ENCODE measurements at places on chromosomes 5 and 9. TPM values are rescaled to one million over a fixed set of nuclear protein-coding genes. Genes with fewer than 3 reads are reported as not detected.
A peak's percentile ranks its signal among the peaks of the same experiment; 100 is the strongest.

Gene PCDHGB6
- polyA plus RNA-seq: 6.3 TPM

Gene TUSC1
- polyA plus RNA-seq: 14.6 TPM

Gene SIT1
- polyA plus RNA-seq: 0.21 TPM

Gene TOR1A
- 43.5 TPM for polyA plus RNA-seq

Gene GABRA1
- polyA plus RNA-seq: not detected

Gene TXNDC8
- polyA plus RNA-seq: not detected

GRCh38 chr5:82119889-82120288 lies 148.1 kb downstream of the ATG10 start:
- no peak for DNase-seq

- peak; percentile 15 for DNase-seq
These were observed 299.4 kb upstream of the RASA1 start for GRCh38 chr5:86968301-86968753.

- no peak for DNase-seq
These were observed 6.2 kb downstream of the SLC6A18 start for GRCh38 chr5:1231354-1231905.

- DNase-seq: no peak
These were observed 31.0 kb upstream of the ZFR start for GRCh38 chr5:32475334-32476097.

GRCh38 chr9:9752722-9753121 lies 860.1 kb downstream of the PTPRD start:
- DNase-seq: peak; percentile 13

DNA sequence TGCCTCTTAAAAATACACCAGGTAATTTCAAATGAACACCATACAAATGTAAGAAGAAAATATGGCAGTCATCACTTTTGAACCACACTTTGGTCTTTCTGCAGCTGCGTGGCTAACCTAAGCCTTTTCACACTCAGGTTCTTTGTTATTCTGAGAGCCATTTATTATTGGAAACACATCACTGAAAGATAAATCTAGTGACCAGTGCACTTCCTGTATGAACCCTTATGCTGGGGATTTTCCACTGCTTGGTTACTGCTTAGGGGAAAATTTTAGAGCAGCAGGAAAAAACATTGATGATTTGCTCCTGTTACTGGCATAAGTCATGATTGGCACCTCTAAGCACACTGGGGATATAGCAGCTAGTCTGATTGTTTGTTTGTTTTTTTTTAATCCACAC lies 58.6 kb upstream of the RANBP3L start:
- no peak for DNase-seq

DNA sequence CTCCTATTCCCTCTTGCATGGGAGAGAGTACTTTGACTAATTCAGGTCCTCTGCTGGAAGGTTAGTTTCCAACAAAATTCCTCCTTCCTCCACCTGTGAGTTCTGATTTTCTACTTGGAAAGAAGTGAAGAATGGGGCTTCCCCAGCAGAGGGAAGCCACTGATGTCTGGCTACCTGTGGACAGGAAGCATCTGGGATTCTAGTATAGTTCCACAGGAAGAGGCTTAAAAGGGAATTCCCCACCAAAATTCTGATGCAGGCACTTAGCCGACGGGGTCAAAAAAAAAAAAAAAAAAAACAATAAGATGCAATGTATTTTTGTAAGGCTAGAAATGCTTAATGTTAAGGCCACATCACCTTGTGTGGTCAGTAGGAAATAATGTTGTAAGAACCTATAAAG lies 33.4 kb downstream of the PCDHGC5 start:
- no peak for DNase-seq

DNA sequence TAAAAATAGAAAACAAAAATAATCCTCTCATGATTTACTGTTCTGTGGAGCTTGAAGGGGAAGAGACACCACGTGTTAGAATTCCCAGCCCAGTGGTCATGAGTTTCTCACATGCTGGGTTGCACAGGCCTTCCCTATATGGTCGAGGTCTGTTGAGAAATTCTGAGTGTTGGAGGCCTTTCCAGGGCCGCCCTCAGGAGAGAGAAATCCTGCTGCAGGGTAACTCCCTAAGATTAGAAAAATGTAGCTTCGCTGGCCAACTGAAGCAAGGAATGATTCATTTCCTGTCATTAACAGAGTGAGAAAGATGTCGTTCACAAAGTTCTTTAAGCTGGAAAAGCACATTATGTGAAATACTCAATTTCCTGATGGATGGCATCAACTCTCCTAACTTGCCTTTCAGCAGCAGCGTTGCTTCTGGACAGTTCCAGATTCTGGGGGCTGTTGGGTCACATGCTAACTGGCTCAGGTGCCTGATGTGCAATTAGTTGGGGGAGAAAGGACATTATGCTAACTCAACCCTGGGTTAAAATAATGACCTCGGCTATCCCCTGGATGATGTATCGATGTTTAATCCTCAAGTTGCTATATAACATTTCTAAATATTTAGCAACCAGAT lies 104.8 kb upstream of the CD180 start:
- DNase-seq: no peak

DNA sequence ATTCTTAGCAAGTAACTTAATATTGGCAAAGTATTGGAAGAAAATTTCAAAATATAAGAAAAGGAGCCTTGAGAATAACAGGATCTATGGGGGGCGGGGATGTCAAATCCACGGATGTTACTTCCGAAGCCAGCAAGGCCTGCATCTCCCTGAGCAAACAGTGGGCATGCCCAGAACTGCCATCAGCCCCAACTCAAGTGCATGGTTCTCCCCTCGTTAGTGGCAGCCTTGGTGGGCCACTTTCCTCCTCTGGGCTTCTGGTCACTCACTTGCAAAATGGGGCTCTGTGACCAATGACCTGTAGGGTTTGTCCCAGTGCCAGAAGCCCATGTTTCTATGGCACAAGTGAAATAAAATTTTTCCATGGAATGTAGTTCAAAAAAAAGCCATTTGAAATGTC lies 27.2 kb upstream of the MED10 start:
- no peak for DNase-seq

GRCh38 chr5:72366324-72366976 lies 46.3 kb downstream of the PTCD2 start:
- peak; percentile 53 for DNase-seq

DNA sequence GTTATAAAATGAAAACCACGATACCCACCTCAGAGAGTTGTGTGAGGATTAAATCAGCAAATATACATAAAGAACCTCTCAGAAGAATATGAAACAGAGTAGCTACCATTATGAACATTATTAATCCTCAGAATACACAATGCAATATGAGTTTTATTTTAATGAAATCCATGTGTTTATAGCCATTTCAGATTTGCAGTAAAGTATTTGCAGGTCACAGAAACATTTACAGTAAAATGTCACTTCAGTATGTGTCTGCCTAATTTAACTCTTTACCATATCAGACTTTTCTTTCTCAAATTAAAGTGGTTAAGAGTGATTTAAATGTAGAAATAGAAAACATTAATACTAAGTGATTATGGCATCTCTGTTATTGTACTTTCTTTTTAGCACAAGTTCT lies 365.2 kb upstream of the MPDZ start:
- no peak for DNase-seq

DNA sequence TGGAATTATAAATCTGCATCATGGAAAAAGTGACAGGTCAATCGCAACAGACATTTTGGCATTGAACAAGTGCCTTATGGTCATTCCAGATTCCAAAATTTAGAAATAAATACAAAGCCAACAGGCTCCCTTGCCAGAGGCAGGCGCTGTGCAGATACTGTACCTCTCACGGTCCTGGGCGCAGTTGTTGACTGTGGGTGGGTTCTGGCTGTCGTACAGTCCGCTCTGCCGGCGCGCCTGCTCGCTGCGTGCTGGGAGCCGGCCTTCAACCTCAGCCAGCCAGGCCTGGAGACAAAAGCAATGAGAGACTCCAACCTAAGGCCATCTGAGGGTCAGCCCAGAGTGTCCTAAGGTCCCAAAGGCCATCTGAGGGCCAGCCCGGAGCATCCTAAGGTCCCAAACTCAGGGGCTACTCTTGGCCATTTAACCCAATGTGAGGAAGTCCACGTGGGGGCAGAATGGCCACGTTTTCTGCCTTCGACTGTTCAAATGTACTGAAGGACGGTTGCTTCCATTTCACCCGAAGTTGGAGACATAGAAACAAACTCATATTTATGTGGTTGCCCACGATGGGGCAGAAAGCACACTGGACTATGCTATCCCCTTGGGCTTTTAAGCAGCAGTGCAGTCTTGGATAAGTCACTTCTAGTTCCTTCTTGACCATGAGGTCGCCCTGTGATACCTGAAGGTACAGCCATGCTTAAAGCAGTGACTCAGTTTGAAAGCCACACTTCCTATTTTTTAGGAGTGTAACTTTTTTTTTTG lies 65.2 kb downstream of the USP20 start:
- no peak for DNase-seq

- no peak for DNase-seq
These were observed 98.9 kb upstream of the CPEB4 start for GRCh38 chr5:173789031-173789920.

- DNase-seq: no peak
These were observed 118.1 kb downstream of the COL23A1 start for GRCh38 chr5:178472138-178472537.

GRCh38 chr9:113957351-113957750 lies 81.2 kb downstream of the ZNF618 start:
- no peak for DNase-seq

GRCh38 chr5:43564289-43564850 lies 7.5 kb upstream of the PAIP1 start:
- no peak for DNase-seq

- DNase-seq: no peak
These were observed 14.3 kb upstream of the NR4A3 start for GRCh38 chr9:99807276-99807852.

DNA sequence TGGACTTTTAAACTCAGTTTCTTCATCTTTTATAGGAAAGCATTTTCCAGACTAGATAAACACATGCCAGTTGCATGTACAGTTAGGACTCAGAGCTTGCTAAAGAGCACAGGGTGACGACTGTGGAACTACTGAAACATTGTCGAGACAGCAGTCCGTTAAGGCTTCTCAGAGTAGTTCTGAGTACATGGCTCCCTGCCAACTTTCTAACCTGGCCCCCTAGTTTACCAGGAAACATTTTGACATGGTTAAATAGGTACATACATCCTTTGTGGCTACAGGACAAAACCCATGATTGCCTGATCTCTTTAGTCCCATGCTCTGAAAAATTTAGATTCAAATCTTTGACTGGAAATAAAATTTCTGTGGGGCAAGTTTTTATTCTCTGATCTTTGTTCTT lies 129.7 kb downstream of the SLF1 start:
- DNase-seq: no peak

DNA sequence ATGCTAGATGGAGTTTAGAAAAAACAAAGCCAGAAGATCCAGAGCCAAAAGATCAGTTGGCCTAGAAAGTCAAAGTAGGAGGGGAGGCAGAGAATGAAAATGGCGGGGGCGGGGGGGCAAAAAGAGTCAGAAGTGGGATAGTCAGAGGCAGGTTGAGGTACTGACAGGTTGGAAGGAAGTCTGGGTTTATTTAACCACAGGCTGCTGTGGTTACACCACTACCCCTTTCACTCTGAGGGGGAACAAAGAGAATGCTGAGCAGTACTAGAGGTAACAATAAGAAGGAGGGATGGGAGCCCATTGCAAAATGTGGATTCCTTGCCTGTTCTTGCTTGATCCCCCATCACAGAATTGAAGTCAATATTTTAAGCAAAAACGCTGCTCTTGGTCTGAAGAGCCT lies 111.8 kb downstream of the CAVIN4 start:
- DNase-seq: no peak

DNA sequence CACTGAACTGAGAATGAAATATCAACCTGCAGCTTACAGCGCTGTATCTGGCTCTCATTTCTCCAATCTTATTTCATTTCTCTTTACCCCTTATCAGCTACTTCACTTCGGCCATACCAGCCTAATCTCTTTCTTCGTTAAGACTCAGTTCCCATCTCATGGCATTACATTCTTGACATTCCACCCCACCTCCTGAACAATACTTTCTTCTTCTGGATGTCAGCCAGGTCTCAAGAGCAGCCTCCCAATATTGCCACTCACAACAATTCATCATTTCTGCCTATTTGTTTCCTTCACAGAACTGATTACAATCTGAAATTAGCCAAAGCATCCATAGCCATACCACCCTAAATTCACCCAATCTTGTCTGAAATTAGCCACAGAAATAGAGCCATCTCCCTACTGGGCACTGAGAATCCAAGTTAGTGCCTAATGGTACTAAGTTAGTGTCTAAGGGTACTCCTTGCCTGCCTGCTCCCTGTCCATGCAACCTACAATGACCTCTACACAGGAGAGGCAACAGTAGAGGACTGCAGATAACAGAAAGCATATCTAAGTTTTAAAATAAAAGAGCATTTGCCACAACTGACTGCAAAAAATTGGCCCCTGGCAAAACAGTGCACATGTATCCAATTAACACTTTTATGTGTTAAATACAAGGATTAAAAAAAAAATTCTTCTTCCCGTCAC lies 35.2 kb downstream of the SETX start:
- no peak for DNase-seq
